ENCODE measurements at places on chromosomes 6 and 20.
A peak's percentile ranks its signal among the peaks of the same experiment; 100 is the strongest.

GRCh38 chr6:43644940-43645612, at the start of gene RSPH9:
RSPH9 (plus strand) TSS chr6:43645036; CDS start chr6:43645099, 63 bp downstream.
- H3K36me3 ChIP-seq: peaks cover 12% of the 10 kb centered on the region
- no peak within 1 kb of the TSS for H3K27ac ChIP-seq
- H3K4me3 ChIP-seq: peak within 1 kb of the TSS; percentile 50
- H3K27me3 ChIP-seq: no peaks in the 10 kb centered on the region
- peak; percentile 45 for DNase-seq

DNA sequence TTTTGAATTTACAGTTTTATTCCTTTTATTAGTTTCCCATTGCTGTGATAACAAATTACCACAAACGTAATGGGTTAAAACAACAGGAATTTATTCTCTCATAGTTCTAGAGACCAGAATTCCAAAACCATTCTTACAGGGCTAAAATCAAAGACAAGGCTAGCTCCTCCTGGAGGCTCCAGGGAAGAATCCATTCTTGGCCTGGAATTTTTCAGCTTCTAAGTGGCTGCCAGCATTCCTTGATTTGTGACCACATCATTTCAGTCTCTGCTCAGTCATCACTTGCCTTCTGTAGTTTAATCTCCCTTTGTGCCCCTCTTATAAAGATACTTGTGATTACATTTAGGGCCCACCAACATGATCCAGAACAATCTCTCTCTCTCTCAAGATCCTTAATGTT, 897 bp upstream of the SEL1L2 start:
- no peaks in the 10 kb centered on the region for H3K27me3 ChIP-seq
- no peak for DNase-seq
- H3K27ac ChIP-seq: no peak overlapping the region

- H3K27me3 ChIP-seq: peaks cover 6% of the 10 kb centered on the region
- H3K27ac ChIP-seq: no peak overlapping the region
- H3K4me1 ChIP-seq: no peaks in the 10 kb centered on the region
- DNase-seq: no peak
- H3K4me3 ChIP-seq: no peak overlapping the region
- H3K36me3 ChIP-seq: no peaks in the 10 kb centered on the region
Measured at GRCh38 chr20:46139266-46139889, 21.3 kb downstream of the CD40 start.

- H3K27me3 ChIP-seq: no peaks in the 10 kb centered on the region
- H3K27ac ChIP-seq: no peak overlapping the region
- no peaks in the 10 kb centered on the region for H3K4me1 ChIP-seq
- no peak for DNase-seq
- no peak overlapping the region for H3K4me3 ChIP-seq
Measured at GRCh38 chr6:83767033-83767432, 58.1 kb upstream of the SNAP91 start.

DNA sequence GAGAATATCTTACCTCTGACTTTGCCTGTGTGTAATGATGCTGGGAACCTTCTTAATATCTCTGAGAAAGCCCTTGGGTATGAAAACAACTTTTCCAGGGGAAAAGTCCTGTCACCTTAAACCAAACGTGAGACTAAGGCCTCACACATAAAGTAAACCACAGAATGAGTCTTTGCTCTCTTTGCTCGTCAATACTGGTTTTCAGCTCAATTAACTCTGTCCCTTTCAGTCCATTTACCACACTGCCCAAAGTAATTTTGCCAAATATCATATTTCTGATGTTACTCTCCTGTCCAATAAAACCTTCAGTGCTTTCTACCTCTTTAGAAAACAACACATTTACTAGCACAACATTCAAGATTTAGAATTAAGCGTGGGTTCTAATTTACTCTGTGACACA, 100.5 kb upstream of the HMGCLL1 start:
- H3K27me3 ChIP-seq: no peaks in the 10 kb centered on the region
- no peak overlapping the region for H3K27ac ChIP-seq
- H3K36me3 ChIP-seq: no peaks in the 10 kb centered on the region
- H3K4me1 ChIP-seq: no peaks in the 10 kb centered on the region

- no peak overlapping the region for H3K27ac ChIP-seq
- no peaks in the 10 kb centered on the region for H3K27me3 ChIP-seq
- H3K4me3 ChIP-seq: no peak overlapping the region
- no peaks in the 10 kb centered on the region for H3K4me1 ChIP-seq
- no peak for DNase-seq
Measured at GRCh38 chr6:164294047-164294784, 879.7 kb downstream of the QKI start.

- no peak for DNase-seq
- H3K4me1 ChIP-seq: peaks cover 6% of the 10 kb centered on the region
- no peaks in the 10 kb centered on the region for H3K27me3 ChIP-seq
- peak overlapping the region; percentile 51 for H3K27ac ChIP-seq
Measured at GRCh38 chr6:42104804-42105125, 37.7 kb downstream of the C6orf132 start.

DNA sequence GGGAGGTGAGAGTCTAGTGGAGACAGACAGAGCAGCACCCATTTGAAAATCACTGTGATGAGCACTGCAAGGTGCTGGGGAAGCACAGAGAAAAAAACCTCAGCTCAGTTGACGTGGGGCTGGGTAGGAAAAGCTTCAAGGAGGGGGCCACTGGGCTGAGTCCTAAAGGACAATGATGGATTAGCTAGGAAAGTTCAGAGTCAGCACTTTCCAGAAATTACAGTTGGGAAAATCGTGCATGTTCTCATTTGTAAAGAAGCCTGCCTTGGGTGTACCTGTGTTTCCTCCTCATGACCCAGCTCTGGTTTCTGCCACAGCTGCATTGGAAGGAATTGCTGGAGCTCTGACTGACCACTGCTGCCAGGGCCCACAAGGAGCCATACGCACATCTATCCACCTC, 221.3 kb downstream of the FARS2 start:
- no peaks in the 10 kb centered on the region for H3K36me3 ChIP-seq
- no peak for DNase-seq
- no peaks in the 10 kb centered on the region for H3K27me3 ChIP-seq
- no peak overlapping the region for H3K27ac ChIP-seq

DNA sequence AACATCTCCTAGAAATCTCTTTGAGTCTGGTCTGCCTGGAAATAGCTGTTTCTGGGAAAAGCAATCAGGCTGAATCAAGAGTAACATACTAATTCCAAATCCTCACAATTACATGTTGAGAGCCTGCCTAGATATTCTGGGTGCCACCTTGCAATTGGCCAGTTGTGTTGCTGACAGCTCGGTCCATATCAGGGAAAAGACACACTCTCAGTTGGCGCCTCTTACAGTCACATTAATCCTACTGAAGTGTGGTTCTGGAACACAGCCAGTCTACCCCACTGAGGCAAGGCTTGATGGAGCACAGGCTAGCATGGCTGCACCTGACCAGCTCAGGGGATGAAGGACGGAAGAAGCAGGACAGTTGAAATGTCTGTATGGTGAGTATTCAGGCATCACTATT, 121.4 kb upstream of the TAB2 start:
- H3K27ac ChIP-seq: no peak overlapping the region
- no peak for DNase-seq
- no peak overlapping the region for H3K4me3 ChIP-seq
- H3K27me3 ChIP-seq: no peaks in the 10 kb centered on the region
- H3K4me1 ChIP-seq: no peaks in the 10 kb centered on the region

Data from CD8-positive, alpha-beta memory T cell (primary cell).